Activated CD8-positive, alpha-beta memory T cell treated with anti-CD3 and anti-CD28 coated beads for 4 hours (primary cell): ENCODE measurements at places on chromosomes 1 and 21.

- no peak for DNase-seq
Measured at GRCh38 chr1:15325375-15326085, 78.5 kb downstream of the FHAD1 start.

- DNase-seq: no peak
Measured at GRCh38 chr1:83606416-83606955, 392.4 kb downstream of the TTLL7 start.

DNA sequence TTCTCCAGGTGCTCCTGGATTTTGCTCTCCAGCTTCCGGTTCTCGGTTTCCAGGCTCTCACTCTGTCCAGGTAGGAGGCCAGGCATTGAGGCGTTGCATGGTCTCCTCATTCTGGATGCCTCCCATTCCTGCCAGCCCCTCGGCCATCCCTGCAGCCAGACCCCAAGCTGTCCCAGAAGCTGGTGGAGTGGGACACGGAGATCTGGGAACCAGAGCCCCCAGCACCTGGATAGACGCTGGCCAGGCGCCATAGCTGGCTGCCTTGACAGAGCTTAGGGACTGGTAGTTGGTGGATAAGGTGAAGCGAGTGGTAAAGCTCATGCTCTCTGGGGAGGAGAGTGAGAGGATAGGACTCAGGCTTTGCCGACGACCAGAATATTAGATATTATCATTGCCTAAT, 29.6 kb downstream of the RAP1A start:
- no peak for DNase-seq

DNA sequence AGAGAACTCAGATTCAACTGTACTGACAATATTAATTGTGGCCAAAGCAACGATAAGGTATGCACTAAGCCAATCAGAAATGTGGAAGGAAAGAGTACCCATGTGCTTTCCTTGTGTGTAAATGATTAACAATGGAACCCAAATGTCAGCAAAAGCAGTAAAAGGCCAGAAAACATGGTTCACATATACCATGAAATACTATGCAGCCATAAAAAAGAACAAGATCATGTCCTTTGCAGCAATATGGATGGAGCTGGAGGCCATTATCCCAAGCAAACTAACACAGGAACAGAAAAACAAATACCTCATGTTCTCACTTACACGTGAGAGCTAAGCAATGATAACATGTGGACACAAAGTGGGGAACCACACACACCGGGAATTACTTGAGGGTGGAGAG, 78.5 kb downstream of the SUSD4 start:
- no peak for DNase-seq

- no peak for DNase-seq
Measured at GRCh38 chr1:166119471-166119965, 47.3 kb downstream of the FAM78B start.

DNA sequence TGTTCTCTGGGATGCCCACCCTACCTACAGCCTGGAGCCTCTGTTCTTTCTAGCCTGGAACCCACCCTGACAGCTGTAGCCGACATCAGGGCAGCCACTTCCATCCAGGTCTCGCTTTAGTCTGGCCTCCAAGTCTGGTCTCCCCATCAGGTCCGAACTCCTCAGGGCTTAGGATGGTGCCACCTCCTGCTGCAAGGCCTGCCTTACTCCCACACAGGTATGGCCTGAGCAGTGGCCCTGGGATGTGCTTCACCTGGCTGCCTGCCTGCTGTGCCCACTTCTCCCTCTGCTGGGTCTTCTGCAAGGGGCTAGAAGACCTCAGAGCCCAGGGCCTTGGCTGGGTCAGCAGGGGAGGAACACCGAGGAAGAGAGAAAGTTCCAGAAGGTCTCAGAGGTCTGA, 35.7 kb upstream of the MAGOH start:
- no peak for DNase-seq

DNA sequence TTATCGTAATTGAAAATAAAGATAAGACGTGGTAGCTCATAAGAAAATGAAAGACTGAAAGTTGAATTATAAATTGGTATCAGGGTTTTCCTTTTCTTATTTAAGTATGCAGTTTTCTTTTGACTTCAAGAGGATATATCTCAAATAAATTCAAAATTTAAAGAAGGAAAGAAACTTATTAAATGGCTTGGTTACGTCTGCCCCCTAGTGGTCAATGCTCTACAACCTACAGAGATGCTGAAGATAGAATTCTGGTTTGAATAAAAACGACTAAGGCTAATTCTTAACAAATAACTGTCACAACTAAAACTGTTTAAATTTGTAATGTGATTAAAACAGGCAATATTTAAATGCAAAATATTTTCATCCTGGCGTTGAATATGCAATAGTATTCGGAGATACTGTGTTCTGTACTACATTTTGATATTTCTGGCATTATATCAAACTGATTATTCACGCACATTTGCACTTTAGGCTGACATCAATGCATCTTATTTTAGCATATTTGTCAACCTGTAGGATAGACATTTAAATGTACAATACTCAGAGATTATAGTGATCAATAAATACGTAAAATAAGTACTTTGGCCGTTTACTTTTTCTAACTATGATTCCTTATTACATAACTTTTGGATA, 26.8 kb downstream of the IFI44 start:
- peak; percentile 24 for DNase-seq

DNA sequence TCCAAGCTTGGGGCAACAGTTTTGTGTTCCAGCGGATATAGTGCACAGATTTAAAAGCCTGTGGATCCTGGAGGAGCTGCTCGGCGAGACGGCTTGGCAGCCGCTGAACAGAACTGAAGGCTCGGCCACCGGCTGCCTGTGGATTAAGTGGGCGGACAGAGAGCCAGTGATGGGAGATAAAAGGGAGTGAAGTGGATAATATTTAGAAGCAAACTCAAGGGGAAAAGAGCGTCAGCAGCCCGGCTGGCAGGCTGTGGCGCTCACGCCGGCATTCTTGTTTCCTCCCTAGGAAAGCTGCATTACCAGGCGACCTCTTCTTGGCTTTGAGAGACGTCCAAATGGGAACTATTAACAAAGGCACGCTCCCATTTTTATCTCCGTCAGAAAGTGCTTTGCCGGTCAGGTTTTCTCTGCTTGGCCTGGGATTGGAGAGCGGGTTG, 10.4 kb downstream of the TRABD2B start:
- no peak for DNase-seq

GRCh38 chr1:98002288-98002687, 81.5 kb upstream of the DPYD start:
- no peak for DNase-seq

- no peak for DNase-seq
Measured at GRCh38 chr1:51305371-51305823, 25.0 kb downstream of the TTC39A start.

GRCh38 chr21:34618941-34619340, 4.0 kb upstream of the RCAN1 start:
- no peak for DNase-seq

GRCh38 chr1:34771573-34772371, 9.2 kb upstream of the GJB3 start:
- no peak for DNase-seq
